CD8-positive, alpha-beta memory T cell (primary cell): ENCODE measurements at places on chromosomes 5 and 9. TPM values are rescaled to one million over a fixed set of nuclear protein-coding genes. Genes with fewer than 3 reads are reported as not detected.

DNA sequence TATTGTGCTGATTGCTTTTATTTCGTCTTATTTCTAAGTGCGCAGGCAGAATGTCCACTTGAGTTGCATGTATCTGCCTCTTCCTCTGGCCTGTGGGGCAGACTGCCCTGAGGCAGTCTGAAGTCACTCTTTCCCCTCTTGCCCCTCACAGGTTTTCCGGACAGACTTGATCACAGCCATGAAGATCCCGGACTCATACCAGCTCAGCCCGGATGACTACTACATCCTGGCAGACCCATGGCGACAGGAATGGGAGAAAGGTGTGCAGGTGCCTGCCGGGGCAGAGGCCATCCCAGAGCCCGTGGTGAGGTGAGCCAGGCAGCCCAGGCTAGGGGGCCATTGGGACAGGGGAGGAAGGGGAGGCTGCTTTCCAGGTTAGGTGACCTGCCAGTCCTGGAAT is 26.4 kb downstream of the JADE2 start:
- peaks cover 59% of the 10 kb centered on the region for H3K4me1 ChIP-seq
- no peak overlapping the region for H3K4me3 ChIP-seq
- no peaks in the 10 kb centered on the region for H3K27me3 ChIP-seq
- H3K27ac ChIP-seq = no peak overlapping the region
- no peak for DNase-seq
- peaks cover 53% of the 10 kb centered on the region for H3K36me3 ChIP-seq

GRCh38 chr5:78691084-78691960 is 42.8 kb upstream of the LHFPL2 start:
- DNase-seq = no peak
- no peaks in the 10 kb centered on the region for H3K36me3 ChIP-seq
- H3K4me3 ChIP-seq = no peak overlapping the region
- no peaks in the 10 kb centered on the region for H3K4me1 ChIP-seq

- H3K27me3 ChIP-seq = no peaks in the 10 kb centered on the region
- H3K27ac ChIP-seq = no peak overlapping the region
Observed at GRCh38 chr9:81225596-81225995, 463.8 kb downstream of the TLE1 start.

- H3K27me3 ChIP-seq = no peaks in the 10 kb centered on the region
- no peak overlapping the region for H3K27ac ChIP-seq
- no peak for DNase-seq
Observed at GRCh38 chr5:14254686-14255085, 111.5 kb downstream of the TRIO start.

- no peak overlapping the region for H3K27ac ChIP-seq
- H3K4me3 ChIP-seq = no peak overlapping the region
- no peaks in the 10 kb centered on the region for H3K27me3 ChIP-seq
Observed at GRCh38 chr5:153559926-153560325, 69.5 kb downstream of the GRIA1 start.

The CD72 gene
- 6.5 TPM for total RNA-seq
